ENCODE measurements at places on chromosomes 7 and 10. TPM values are rescaled to one million over a fixed set of nuclear protein-coding genes. Genes with fewer than 3 reads are reported as not detected.

DNA sequence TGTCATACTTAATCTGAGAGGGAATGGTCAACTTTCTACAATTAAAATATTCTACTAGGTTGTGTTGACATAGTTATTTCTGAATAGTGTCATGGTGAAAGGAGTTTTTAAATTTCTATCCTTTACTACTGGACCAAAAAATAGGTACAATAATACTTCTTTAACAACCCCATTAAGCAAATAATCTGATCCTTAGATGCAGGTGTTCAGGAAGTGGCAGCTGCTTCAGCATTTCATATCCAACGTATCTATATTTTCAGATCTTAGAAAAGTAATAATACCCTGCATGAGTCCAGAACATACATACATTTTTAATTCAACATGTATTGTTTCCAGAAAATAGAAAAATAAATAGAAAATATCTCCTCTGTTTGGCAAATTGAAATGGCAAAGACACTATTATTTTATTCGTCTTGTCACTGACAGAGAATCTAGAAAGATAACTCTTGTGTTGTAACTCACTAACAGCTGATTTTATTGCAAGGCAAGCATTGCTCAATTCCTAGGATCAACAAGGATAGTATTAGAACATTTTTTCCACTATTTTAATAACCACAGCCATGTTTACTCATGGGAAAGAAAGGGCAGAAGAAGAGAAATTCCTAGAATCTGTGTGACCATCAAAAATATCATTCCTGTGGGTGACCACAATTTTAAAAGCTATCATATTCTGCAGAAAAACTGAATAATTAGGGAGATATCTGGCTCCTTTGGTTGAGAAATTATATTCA, 159.3 kb upstream of the CNTNAP2 start:
- DNase-seq, result no peak

DNA sequence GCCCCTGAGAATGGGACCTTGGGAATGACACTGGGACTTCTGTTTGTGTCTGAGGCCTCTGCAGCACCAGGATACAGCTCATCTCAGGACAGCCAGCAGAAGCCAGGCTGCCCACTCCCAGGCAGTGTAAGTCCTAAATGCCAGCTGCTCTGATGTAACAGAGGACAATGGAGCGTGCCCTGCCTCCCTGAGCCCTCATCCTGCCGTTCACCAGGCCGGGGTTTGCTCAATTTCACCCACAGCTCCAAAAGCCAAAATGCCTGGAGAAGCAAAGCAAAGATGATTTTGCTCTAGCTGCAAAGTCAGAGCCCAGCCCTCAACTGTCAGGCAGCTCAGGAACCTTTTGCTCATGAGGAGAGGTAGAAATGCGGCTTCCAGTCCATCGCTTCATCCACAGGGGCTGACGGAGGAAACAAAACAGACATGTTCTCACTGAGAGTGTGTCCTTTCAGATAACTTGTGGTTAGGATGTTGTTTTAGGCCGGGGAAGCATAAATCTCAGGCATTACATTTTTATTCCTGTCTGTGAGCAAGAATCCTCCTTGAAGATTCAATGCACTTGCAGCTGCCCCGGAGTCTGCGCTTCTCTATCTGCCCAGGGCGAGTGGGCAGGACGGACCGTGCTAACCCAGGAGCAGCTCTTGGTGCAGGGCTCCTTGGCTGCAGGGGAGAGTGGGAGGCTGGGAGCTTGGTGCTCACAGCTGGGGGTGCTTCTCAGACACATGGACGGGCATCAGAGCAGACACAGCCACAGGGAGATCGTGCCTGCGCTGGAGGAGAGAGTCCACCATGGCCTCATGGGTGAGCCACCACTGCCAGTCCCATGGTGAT, 83.2 kb upstream of the CHST15 start:
- DNase-seq, result no peak

DNA sequence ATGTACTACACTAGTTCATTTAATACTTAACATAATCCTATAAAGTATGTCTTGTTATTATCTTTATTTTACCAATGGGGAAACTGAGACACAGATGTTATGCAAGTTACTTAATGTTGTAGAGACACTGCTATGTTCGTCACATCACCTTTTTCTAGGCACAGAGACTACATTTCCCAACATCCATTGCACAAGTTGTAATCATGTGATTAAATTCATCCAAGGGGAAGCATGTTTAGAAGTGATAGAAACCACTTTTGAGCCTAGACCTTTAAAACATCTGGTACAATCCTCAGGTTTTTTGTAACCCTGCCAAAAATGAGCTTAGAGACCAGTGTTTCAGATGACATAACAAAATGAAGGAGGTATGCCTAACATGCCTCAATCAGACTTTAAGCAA, 386.8 kb upstream of the HPS1 start:
- no peak for DNase-seq

DNA sequence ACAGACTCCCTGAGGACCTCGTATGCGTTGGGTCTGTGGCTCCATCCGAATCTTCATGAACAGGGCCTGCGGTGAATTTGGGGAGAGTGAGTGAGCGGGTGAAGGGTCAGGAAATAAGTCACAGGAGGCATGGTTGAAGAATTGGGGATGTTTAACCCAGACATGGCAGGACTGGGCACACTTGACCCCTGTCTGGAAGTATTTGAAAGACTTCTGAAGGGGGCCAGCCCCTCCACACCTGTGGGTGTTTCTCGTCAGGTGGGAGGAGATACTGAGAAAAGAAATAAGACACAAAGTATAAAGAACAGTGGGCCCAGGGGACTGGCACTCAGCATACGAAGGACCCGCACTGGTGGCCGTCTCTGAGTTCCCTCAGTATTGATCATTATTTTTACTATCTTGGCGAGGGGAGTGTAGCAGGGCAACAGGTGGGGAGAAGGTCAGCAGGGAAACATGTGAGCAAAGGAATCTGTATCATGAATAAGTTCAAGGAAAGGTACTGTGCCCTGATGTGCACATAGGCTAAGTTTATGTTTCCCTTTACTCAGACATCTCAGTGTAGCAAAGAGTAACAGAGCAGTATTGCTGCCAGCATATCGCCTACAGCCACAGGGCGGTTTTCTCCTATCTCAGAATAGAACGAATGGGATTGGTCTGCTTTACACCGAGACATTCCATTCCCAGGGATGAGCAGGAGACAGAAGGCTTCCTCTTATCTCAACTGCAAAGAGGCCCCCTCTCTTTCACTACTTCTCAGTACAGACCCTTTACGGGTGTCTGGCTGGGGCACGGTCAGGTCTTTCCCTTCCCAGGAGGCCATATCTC, 38.2 kb upstream of the PFKFB3 start:
- DNase-seq, result no peak

GRCh38 chr10:83038631-83039030, 1100.7 kb upstream of the GHITM start:
- no peak for DNase-seq

GRCh38 chr10:59082249-59082648, 94.2 kb upstream of the PHYHIPL start:
- no peak for DNase-seq

GRCh38 chr7:96479015-96479645, 157.2 kb upstream of the SLC25A13 start:
- DNase-seq, result no peak

GRCh38 chr7:30180718-30181117, 45.9 kb downstream of the MTURN start:
- no peak for DNase-seq

- DNase-seq, result no peak
Measured at GRCh38 chr10:27537787-27538186, 33.7 kb downstream of the RAB18 start.

DNA sequence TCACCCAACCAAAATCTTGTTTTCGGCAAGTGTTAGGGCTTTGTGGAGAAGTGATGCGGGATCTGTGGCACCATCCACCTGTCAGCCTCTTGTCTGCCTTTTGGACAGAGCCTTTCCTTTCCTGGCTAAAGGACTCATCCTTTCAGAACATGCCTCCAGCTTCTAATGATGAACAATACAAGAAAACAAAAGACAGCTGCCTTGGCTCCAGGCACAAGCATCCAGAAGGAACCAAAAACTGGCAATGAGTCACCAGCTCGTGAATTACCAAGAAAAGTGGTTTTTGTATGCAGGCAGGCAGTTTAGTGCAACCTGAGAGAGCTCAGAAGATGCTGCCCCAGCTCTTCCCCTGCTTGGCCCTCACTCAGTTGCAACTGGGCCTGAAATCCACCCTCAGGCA, 84.6 kb upstream of the NAMPT start:
- no peak for DNase-seq

GRCh38 chr10:77029777-77030717, 607.6 kb downstream of the KCNMA1 start:
- DNase-seq, result no peak

- DNase-seq, result no peak
Measured at GRCh38 chr7:155452505-155453295, 5.2 kb upstream of the EN2 start.

DNA sequence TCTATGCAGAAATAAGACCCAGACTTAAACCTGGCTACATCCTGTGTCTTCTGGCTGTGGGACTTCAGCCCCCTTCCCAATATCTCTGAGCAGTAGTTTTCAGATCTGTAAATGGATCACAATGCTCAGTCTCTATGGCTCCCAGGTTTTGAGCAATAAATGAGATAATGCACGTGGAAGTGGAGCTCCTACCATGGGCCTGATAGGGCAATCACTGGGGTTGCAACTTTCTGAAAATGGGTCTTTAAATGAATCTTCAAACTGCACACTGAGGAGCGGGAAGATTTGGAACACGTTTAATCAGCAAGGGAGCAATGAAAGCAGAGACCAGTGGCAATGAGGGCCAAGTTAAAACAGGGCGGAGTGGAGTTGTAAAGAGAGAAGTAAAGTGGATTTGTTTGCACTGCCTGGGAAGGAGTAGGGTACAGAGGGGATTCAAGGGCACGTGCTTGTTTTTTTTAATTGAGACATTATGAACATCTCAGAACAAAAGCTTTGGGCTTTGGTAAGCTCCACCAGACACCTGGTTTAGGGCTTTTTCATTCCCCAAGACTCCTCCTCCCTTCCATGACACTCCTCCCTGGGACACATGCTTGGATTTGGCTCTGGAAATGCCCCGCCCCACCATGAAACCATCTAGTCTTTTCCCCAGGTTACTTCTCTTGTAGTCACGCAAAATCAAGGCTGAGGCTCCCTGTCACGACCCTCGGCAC, 42.7 kb downstream of the PAPSS2 start:
- no peak for DNase-seq

- DNase-seq, result no peak
Measured at GRCh38 chr7:91796122-91796521, 84.4 kb downstream of the MTERF1 start.

DNA sequence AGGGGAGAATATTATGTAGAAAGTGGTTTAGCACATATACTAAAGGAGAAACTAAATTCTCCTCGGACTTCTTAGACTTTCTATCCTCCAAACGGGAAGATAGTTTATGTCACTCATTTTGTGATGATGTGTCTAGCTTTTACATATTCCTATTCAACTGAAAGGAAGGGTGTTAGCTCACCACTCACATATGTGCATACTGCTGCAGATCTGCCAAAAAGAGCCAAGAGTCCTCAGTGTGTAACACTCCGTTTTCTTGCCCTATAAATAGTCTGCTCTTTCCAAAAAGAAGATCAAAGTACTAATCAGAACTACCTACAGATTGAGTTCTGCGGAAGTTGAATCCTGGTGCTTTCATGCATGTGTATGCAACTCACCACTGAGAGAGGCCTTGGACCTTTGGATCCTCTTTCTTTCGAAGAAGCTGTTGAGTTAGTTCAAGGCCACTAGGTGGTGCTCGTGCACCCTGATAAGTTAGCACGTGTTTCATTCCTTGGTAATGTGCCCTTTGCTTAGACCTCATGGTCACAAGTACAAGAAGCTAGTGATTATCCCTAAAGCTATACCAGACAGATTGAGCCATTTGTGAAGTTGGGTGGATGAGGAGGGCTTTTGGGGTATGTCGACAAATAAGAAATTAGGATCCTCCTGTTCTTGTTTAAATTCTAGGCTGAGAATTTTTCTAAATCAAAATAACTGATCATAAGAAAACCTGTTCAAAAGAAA, 14.1 kb downstream of the YAE1 start:
- peak; percentile 14 for DNase-seq

DNA sequence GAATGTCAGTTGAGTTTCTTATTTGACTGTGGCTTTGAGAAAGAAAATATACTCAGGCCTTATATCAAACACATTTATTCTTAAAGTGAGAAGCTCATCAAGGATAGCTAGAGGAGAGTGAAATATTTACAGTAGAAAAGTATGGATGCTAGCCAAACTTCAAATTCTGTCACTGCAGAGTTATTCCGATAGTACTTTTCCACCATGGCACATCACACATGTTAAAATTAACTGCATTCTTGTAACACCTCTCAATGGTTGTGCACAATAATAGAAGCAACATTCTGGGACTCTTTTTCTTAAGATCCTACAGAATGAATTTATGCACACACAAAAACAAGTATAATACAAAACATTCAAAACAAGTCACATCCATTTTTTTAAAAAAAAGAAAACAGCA, 4.5 kb downstream of the PPP1R3C start:
- DNase-seq, result no peak

DNA sequence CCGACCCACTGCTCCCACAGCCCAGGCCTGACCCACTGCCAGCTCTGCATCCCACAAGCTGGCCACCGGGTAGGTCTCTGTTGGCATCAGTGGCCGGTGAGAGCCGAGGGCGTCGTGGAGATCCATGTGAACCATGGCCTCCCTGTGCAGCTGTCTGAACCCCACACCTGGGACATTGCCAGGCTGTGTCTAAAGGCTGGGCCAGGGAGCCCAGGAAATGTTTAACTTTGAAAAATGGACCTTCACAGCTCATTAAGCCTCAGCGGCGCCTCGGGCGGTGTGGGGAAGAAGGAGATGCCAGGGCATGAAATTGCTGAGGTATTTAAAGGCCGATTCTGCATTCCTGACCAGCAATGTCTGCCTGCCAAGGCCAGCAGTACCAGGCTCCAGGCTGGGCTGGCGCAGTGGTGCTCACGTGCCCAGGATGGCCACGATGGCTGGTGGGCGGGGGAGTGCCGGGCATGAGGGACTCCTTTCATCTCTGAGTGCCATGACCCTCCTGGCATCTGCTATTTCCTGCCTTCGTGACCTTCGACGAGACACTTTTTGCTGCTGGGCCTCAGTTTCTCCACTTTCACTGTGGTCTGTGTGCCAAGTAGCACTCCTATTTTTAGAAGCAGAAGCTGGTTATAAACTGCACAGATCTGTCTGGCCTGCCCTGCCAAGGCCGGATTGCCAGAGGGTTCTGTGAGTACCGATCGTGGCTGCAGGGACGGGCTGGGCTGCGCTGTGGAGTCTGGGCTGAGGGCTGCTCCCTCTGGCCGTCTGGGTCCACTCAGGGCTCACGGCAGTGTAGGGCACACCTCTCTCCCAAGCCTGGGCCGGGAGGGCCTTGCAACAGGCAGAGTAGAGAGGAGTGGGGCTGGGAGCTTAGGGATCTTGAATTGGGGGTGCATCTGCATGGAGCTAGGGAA, 21.8 kb downstream of the ELFN1 start:
- no peak for DNase-seq

The SLC16A9 gene
- total RNA-seq, result 1.6 TPM

The ERVW-1 gene
- not detected for total RNA-seq

The TMEM273 gene
- total RNA-seq, result 9.6 TPM

The EBF3 gene
- total RNA-seq, result 4.6 TPM

The SPDYE2B gene
- total RNA-seq, result not detected

The EZH2 gene
- not detected for total RNA-seq

The ZNF503 gene
- total RNA-seq, result 28.8 TPM

The PPP1R17 gene
- total RNA-seq, result not detected

The MRLN gene
- not detected for total RNA-seq

All from thoracic aorta (tissue), 2 donors.